Activated naive CD4-positive, alpha-beta T cell treated with anti-CD3 and anti-CD28 coated beads for 36 hours (primary cell): ENCODE measurements at places on chromosomes 7 and 10. TPM values are rescaled to one million over a fixed set of nuclear protein-coding genes. Genes with fewer than 3 reads are reported as not detected.

PAPOLB gene
- total RNA-seq = not detected

TEX47 gene
- total RNA-seq = not detected

TMEM236 gene
- total RNA-seq = not detected

TMEM229A gene
- total RNA-seq = not detected

ADRA2A gene
- total RNA-seq = not detected

POLR2J2 gene
- 5.6 TPM for total RNA-seq

ADRB1 gene
- not detected for total RNA-seq

PLEKHS1 gene
- total RNA-seq = not detected

PDZD7 gene
- total RNA-seq = 0.37 TPM

NUPR2 gene
- total RNA-seq = not detected

MARCHF5 gene
- 28.1 TPM for total RNA-seq

GSTO2 gene
- 3.0 TPM for total RNA-seq
